ENCODE measurements at places on chromosomes 2 and 18. TPM values are rescaled to one million over a fixed set of nuclear protein-coding genes. Genes with fewer than 3 reads are reported as not detected.

The SERPINB2 gene
- total RNA-seq, result not detected

The FBLN7 gene
- 0.42 TPM for total RNA-seq

The DYNC2LI1 gene
- total RNA-seq, result 13.1 TPM

The SP140L gene
- total RNA-seq, result 3.3 TPM

The CYP27C1 gene
- total RNA-seq, result 3.3 TPM

The MOCOS gene
- 2.7 TPM for total RNA-seq

The ALKAL2 gene
- not detected for total RNA-seq

The DAW1 gene
- 3.1 TPM for total RNA-seq
